Activated T-helper 1 cell treated with Interleukin-2 at 50 U/mL for 16 hours (primary cell): ENCODE measurements at places on chromosomes 12 and 14.

DNA sequence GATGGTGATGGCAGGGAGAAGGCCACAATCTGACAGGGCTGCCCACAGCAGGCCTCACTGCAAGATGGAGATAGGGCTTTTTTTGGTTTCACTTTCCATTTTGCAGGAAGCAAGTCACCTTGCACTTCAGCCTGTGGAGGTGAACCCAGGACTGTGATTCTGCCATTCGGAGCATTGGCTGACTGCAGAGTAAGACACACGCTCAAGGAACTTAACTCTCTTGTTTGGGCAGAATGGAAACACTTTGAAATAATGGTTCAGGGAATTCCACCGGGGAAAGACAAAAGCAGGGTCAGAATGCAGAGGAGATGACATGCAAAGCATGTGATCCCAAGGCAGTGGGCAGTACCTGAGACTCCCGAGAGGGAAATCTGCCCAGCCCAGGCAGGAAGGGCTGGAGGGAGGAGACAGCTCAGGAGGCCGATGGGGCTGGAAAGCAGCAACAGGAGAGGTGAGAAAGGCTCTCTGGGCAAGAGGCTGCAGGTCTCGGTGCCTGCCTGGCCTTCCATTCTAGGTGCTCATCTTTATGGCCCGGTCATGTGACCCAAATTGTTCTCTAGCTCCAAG, 58.7 kb upstream of the PRMT8 start:
- no peak for DNase-seq

DNA sequence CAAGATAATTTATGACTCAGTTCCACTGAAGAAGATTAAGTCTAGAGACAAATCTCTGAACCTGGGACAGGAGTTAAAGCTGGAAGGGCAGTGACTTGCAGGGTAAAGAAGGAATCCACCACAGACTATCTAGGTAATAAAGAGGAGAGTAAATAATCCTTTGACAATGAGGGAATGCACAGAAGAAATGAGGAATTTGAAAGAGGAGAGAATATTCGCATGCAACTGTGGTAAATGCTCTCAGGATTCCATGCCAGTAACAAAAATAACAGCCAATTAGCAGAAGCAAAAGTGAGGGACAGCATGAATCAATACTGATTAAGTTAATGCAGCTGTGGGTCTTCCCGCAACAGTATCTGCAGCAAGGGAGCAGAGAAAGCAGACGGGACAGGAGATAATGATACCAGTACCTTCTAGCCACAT, 77.0 kb downstream of the KITLG start:
- no peak for DNase-seq

DNA sequence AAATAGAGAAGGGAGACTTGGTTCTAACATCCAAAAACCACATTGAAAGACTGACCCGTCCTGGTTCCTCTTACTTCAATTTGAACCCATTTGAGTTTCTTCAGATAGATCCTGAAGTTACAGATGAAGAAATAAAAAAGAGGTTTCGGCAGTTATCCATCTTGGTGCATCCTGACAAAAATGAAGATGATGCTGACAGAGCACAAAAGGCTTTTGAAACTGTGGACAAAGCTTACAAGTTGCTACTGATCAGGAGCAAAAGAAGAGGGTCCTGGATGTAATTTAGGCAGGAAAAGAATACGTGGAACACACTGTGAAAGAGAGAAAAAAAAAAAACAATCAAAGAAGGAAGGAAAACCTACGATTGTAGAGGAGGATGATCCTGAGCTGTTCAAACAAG, 25.4 kb upstream of the NFKBIA start:
- DNase-seq, result no peak

DNA sequence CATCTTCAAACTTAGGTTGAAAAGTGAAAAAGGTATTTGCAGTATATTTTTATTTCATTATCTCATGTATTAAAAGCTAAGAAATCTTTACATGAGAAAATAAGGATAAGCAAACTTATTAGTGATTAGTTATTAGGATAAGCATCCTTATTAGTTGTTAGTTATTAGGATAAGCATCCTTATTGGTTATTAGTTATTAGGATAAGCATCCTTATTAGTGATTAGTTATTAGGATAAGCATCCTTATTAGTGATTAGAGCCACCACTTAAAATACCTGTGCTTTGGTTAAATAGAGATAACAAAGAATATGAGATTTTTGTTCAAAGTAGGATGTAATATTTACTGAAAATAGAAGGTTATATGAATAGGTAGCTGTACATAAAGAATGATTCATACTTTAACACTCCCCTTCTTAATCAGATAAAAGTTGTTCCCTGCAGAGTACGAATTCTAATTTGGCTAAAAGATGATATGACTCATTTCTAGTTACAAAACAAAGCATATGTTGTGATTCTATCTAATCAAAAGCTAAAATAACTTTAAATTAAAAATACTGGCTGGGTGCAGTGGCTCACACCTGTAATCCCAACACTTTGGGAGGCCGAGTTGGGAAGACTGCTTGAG, 56.4 kb downstream of the KDM5A start:
- no peak for DNase-seq

DNA sequence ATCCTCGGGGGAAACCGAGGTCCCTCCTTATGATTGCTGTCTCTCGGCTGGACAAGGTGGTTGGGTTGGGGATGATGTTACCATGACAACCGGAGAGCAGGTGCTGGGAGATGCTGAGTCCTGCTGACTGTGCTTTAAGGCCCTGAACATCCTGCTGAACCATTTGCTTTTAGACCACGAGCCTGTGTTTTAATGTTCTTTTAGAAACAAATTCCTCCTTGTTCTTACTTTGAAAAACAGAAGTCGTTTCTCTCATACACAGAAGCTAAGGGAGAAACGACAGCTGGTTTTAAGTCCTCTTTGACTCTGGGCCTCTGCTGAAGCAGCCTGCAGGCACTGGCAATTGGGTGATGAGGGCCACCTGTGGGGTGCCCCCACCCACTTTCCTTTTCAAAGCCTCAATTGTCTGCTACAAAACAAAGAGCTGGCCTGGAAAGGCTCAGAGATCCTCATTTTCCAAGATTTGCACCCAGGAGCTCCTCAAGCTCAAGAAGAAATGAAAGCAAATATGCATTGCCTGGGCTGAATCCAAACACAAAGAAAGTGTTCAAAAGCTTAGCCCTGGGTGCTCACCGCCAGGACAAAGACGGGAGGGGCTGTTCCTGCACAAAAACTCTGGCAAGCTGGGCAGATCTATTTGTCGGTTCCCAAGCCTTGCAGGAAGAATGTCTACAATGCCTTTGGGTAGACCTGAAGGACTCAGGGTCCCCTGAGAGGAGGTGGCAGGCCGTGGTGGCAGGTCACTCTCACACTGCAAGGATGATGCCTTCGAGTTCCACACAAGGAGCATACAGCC, 90.0 kb upstream of the CLMN start:
- DNase-seq, result no peak

GRCh38 chr12:45426294-45426693, 210.4 kb downstream of the ANO6 start:
- no peak for DNase-seq
